ENCODE measurements at places on chromosomes 3 and 15.

DNA sequence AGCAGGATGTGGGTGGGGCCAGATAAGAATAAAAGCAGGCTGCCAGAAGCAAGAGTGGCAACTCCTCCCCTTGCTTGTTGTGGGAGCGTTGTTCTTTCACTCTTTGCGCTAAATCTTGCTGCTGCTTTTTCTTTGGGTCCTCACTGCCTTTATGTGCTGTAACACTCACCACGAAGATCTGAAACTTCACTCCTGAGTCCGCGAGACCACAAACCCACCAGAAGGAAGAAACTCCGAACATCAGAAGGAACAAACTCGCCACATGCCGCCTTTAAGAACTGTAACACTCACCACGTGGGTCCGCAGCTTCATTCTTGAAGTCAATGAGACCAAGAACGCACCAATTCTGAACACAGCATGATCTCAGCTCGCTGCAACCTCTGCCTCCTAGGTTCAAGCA, 72.9 kb downstream of the IL12A start:
- no peak for DNase-seq

- DNase-seq, result no peak
Measured at GRCh38 chr3:58184309-58184981, 26.3 kb downstream of the DNASE1L3 start.

GRCh38 chr15:78988361-78988911, 43.6 kb upstream of the CTSH start:
- DNase-seq, result peak; percentile 83

GRCh38 chr3:136544532-136544931, 207.6 kb downstream of the STAG1 start:
- no peak for DNase-seq

- no peak for DNase-seq
Measured at GRCh38 chr3:30112902-30113484, 493.4 kb upstream of the TGFBR2 start.

DNA sequence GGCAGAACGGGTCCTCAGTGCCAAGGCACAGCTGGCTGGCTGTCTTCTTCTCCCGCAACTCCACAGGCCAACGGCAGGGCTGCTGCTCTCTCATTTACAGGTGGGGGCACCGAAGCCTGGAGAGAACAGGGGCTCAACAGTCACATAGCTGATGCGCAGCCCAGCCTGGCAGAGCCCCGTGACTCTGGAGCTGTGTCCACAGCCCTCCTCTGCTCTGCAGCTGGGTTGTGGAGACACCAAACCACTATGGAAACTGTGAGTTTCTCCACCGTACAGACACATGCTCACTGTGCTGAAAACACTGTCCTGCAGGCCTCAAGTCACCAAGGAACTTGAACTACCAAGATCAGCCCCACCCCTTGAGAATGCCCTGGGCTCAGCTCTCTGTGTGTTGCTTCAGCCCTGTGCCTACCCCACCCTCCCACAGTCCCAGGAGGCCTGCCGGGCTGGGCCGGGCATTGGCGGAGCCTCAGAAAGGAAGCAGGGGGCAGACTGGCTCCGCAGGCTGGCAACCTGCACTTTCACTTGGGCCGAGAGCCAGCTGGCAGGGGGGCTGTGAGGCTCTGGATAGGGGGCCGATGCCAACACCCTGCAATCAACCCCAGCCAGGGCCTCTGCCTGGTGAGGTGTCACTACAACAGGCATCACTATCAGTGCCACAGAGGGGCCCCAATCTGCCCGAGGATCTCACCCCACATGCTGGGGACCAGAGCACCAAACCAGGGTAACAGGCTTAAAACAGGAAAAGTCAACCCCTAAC, 113.7 kb upstream of the RPL32 start:
- DNase-seq, result peak; percentile 85

DNA sequence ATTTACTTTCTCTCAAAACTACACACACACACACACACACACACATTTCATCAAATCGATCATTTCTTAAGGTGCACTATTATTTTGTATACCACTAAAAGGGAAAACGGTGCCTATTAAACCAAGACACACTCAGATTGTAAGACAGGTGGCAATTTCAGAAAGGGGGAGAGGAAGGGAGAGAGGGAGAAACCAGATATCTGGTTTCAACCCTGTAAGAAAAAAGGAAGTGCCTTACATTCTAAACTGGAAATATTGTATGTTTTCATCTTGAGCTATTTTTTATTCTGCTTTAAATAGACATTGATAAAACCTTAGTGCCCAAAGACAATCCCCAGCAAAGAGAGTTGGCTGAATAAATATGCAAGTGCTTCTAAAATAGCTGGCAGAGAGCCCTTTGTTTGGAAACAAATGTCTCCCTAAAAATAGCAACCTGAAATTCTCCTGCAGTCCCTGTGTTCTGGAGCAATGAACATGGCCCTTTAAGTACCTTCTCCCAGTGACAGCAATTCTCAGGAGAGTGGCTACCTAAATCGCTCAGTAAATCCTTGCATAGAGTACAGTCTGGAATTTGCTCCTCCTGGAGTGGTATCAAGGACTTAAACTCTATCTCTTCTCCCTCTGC, 85.7 kb downstream of the RARB start:
- DNase-seq, result no peak
